ENCODE measurements at places on chromosomes 7 and 10. TPM values are rescaled to one million over a fixed set of nuclear protein-coding genes. Genes with fewer than 3 reads are reported as not detected.

The METTL27 gene
- total RNA-seq: 14.4 TPM

DNA sequence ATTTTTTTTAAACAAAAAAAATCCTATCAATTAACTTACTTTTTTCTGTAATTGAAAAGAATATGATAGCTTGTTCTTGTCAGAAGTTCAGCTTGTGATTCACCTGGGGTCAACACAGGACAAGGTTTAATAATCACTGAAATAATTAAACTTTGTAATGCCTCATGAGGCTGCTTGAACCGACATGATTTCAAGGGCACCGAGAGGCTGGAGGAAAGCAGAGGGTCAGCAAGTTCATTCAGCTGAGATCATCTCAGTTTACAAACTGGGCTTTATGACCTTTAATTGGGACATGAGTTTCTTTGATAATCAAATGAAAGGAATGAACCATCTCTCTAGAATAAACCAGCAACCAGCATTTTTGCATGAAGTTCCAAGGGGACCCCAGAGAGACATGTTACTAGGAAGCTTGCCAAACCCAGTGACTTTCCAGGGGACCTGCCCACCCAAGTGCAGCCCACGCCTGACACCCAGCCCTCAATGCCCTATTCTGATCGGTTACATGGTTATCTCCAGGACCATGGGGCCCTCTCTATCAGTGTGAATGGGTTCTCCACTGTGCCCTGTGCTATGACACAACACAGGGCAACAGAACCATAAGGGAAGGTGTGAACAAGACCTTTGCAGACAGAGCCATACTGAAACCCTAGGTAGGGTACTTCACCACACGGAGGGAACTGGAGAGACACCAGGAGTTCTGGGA lies 7.8 kb upstream of the CYP3A4 start:
- no peak for DNase-seq

DNA sequence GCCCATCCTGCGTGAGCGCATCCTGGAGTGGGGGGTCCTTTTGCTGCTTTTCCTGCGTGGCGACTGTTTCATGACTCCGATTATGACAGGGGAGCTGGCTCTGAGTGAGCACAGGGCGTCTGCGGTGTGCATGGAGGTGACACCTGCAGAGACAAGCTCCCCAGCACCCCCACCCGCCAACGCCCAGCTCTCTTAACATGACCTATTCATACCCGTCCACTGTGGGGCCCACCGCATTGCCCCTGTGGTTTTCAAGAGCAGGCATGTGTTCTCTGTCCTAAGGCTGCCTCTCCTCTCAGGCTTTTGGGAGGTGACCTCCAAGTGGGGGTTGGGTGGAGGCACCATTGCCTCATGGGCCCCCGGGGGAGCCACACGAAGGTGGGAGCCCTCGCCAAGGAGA lies 500.7 kb downstream of the TCERG1L start:
- DNase-seq: no peak

DNA sequence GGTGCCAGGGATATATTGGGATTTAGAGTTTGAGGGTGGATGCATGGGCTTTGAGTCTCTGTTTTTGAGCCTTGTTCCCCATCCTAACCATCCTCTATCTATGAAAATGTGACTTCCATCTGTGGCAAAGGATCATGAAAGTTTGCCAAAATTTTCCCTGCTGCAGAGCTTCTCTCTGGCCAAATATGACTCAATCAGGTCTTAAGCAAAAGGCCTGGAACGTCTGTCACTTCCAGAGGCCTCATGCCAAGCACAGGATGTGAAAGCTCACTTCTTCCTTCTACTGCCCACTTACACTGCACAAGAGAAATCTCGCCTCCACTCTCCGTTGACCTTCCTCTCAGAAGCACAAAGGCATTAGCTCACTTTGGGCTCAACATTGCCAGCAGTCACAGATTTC lies 696.9 kb upstream of the NRP1 start:
- DNase-seq: peak; percentile 61

The GPER1 gene
- 3.4 TPM for total RNA-seq

The KCP gene
- total RNA-seq: 14.5 TPM
